Eye (tissue), 1 donor: ENCODE measurements at places on chromosomes 5 and 9.
A peak's percentile ranks its signal among the peaks of the same experiment; 100 is the strongest.

DNA sequence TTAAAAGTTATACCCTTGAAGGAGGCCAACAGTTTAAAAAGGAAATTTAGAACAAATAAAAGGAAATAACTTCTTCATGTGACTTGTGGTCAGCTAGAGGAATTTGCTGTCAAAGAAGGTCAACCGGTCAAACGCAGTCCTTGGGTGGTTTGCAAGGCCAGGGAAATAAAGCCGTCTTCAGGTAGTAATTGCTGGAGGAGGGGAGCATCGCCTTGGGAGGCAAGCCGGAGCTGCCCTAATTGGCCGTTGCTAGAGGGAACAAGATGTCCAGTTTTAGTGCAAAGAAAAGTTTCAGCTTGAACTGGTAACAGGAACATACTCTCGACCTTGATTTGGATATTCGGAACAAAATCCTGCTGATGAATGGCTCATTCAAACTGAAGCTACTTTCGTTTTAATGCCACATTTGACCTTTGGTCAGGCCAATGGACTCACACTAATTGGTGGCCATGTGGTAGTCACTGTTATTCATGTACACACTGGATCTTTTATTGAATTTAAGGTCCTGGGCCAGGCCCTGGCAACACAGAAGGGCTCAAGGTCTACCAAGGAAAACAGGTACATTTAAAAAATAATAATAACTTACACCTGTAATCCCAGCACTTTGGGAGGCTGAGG, 47.0 kb upstream of the MYO10 start:
- DNase-seq: no peak

DNA sequence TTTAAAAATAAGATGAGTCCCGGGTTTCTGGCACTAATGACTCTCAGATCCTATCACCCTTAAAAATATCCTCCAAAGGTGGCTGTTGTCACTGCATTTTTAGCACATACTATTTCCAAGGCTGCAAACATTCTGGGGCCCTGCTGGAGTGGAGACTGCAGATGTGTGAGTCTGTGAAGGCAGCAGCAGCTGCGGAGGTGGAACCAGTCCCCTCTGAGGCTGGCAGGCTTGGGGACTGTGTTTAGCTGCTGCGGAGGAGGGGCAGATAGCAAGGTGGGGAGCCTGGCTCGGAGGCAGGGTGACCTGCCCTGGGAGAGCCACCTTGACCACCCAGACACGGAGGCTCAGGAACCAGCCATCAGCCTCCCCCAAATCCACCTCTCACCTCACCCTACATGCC, 77.0 kb downstream of the C5orf15 start:
- DNase-seq: no peak

DNA sequence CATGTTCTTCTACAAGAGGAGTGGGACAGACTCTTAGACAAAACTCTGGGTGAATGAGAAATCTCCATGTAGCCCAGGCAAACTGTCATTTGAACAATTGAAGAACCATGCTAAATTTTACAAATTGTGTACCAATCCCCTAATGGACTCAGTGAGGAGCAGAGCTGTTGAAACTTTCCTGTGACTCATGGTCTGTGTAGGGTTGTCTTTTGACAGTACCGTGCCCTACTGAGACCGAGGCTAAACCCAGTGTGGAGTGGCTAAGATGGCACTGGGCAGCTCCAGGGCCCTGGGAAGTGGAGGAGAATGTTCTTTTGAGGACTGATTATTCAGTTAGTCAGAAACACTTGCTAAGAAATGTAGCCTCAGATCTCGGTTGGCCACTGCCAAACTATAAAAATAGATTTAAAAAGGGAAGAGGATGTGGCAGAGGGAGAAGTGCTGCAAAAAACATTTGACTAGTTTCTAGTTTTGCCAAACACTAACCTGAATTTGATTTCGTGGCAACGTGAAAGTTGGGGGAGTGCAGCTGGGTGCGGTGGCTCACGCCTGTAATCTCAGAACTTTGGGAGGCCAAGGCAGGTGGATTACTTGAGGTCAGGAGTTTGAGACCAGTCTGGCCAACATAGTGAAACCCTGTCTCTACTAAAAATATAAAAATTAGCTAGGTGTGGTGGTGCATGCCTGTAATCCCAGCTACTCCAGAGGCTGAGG, 24.7 kb downstream of the POU4F3 start:
- DNase-seq: no peak

- no peak for DNase-seq
Observed at GRCh38 chr9:459491-460444, 245.1 kb downstream of the DOCK8 start.

DNA sequence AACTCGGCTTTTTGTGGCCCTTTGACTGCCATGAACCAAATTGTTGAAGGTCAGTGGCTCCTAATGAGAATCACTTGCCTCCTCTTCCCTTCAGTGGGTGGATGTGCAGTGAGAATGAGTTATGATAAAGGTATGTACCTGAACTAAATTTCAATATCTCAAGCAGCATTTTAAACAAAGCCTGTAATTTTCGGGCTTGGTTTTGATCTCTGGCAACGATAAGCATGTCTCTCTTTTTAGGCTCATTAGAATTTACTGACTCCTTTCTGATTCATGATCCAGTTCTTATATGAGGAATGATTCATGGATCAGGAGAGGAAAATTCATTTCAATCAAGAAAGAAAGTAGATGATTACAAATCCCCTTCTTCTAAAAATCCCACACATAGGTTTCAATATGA, 305.5 kb downstream of the ARRDC3 start:
- DNase-seq: no peak

DNA sequence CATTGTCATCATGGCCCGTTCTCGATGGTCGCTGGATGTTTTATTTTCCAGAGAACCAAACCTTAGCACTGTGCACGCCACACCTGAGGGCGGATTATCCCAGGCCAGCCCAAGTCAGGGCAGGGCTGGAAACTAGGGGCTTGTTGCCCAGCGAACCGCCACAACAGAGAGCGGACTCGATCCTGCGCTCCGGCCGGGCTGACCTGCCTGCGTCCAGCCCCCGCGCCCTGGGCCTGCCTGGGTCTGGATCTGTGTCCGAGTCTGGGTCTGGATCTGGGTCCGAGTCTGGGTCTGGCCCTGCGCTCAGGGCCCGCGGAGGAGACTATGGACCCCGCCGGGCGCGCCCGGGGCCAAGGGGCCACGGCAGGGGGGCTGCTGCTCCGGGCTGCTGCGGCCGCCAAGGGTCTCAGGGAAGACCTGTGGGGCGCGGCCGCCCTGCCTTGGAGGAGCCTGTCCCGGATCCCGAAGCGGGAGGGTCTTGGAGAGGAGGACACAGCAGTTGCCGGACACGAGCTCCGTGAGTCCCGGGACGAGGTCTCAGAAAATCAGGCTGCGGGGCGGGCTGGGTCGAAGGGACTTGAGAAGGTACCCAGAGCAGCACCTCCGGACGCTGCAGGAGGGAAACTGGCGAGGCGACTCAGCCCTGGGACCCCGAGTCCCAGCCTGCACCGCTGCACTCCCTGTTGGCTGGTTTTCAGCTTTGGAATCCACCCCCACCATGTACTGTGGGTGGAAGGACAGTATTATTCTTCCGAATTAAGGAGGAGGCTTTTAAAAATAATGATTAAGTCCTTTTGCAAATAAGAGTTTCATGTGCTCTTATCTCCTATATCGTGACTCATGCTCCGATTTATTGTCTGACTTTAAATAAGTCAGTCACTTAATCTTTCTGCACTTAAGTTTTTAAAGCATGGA, at the start of gene ANKDD1B:
Gene ANKDD1B (plus strand): TSS at position 143 of the 915 bp plus-strand sequence. CDS start 182 bp downstream, at position 325.
- DNase-seq: peak; percentile 68

DNA sequence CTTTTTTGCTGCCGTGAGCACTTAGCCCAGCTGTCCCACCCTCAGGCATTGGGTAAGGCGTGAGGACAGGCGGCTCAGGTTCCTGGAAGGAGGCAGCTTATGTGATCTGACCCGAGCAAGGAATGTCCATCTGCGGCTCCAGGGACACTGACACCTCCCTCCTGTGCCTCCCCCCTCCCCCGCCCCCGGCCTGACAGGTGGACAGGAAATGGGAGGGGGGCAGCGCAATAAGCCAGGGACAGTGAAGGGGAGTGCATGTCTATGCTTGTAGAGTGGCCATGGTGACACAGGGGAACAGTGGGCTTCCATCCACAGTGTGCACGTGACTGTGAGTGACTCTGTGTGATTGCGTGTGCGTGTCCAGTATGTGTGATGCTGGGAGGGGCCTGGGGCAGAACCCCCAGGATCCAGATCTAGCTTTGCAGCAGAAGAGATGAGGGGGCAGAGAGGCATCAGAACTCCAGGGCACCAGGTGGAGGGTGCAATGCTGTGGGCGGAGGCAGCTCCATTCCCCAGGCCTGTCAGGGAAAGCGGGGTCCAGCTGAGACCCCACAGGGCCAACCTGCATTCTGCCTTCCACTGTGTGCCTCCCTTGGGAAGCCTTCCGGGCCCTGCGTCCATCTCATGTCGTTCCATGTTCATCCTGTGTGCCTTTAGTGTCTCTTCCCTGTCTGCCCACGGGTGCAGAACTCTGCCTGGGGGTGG, 30.5 kb downstream of the CNTFR start:
- peak; percentile 51 for DNase-seq

DNA sequence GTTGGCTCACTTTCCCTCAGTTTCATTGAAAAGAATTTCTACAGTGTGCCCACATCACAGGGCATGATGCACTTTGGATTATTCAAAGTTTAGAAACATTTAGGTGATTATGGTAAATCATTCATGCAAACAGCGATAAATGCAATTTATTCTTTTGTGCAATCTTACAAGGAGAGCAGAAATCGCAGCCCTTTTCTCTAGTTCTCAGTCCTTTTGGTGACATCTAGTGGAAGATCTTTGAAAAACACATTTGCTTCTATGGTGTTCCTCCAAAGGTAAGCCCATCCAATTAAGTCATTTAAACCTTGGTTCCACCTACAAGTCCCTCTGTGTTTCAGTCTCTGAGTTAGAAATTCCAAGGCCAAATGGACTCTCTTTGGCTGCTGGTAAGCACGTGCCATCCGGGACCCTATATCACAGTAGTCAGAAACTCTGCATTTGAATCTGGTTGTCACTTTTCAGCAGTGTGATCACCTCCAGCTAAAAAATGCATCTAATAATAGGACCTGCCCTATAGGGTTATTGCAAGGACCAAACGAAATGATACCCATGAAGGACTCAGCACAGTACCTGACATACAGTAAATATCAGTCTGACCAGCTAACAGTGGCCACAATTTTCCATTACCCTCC, 66.4 kb downstream of the MACROH2A1 start:
- peak; percentile 88 for DNase-seq
